D721Med (cell line): ENCODE measurements at places on chromosomes 7 and 10.

- no peak for DNase-seq
Observed at GRCh38 chr7:124790645-124791044, 25.1 kb upstream of the GPR37 start.

GRCh38 chr7:1659696-1660095 is 10.4 kb upstream of the ELFN1 start:
- no peak for DNase-seq

GRCh38 chr10:33732161-33732680 is 397.8 kb upstream of the NRP1 start:
- no peak for DNase-seq

GRCh38 chr10:70324339-70324861 is 40.6 kb upstream of the NPFFR1 start:
- no peak for DNase-seq

DNA sequence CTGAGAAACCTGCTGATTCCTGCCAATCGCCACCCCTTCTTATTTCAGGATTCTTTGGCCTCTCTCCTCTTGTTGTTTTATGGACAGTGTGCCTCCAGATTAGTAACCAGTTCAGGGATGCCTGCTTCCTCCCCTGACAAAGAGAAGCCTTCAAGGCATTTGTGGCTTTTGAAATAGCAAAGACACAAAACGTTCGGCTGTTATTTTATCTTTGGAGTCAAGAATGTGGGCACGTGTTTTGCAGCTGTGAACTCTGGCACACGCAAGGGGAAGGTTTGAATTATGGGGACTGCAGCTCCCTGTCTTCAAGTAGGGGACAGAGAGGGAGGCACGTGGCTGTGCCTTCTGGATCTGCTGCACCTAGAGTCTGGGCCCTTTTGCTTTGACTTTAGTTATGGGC is 157.9 kb upstream of the GRB10 start:
- no peak for DNase-seq

- DNase-seq, result no peak
Observed at GRCh38 chr10:2326411-2326810, 589.1 kb upstream of the ADARB2 start.

GRCh38 chr10:77713521-77714280 is 76.1 kb upstream of the KCNMA1 start:
- no peak for DNase-seq

GRCh38 chr7:92797693-92798092 is 38.7 kb downstream of the CDK6 start:
- no peak for DNase-seq

DNA sequence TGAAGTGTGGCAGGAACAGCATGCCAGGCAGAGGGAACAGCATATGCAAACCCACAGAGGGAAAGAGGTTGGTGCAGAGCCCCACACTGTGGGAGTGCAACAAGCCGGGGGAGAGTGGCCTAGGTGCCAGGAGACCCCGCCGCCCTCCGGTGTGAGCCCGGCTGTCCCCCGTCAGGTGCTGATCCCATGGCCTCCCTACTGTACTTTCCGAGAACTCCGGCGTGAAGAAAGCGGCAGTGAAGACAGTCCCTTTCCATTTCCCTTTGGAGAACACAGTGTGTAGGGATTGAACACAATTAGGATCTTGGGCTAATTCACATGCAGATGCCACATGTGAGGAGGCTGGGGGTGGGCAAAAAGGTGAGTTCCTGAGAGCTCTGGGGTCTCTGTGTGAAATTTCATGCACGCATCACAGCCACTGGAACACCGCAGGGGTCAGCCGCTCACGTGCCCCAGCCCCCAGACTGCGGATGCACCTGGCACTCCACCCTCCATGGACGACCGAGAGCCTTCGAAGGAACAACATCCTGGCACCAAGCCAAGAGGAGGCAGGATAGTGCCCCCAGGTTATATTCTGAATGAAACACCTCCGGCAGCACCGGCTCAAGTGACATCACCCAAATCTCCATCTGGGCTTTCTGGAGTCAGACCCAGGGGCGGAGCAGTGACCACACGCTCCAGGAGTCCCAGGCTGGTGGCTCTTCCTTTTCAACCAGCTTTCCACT is 82.1 kb upstream of the PPP2R2D start:
- DNase-seq, result no peak

DNA sequence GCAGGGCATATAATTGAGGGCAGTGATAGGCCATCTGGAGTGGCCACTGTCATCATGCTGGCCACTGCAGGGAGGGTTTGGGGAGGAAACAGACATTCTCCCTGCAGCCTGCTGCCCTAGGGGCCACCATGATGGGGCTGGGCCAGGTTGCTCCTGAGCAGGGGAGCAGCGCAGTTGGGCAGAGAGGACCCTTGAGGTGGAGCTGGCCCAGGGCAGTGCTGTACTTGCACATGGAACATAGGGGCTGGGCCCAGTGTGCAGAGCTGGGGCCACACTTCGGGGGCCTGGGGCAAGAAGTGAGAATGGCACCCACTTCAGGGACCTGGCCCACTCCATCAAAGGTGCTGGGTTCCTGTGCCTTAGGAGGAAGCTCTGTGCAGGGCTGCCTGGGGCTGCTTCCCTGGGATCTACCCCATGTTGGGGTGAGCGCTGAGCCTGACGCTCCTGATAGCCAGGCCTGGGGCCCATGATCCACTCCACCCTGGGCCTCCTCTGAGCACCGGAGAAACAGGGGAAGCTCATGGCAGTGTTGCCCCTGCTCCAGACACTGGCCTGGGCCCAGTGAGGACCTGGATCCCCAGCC is 21.3 kb upstream of the NUB1 start:
- DNase-seq, result no peak
